Stimulated activated CD8-positive, alpha-beta memory T cell treated with anti-CD3 and anti-CD28 coated beads, Interleukin-7, amount 100 ng/mL, for 1 hour (primary cell): ENCODE measurements at places on chromosomes 13 and 19.

GRCh38 chr19:17338433-17339078 is 1.2 kb downstream of the GTPBP3 start:
- no peak for DNase-seq

- DNase-seq = no peak
These were observed 53.6 kb downstream of the GATAD2A start for GRCh38 chr19:19459073-19459472.

GRCh38 chr19:2732157-2732725 is 7.6 kb downstream of the SLC39A3 start:
- DNase-seq = no peak

GRCh38 chr19:10001899-10002298 is 8.4 kb downstream of the COL5A3 start:
- no peak for DNase-seq

- no peak for DNase-seq
These were observed 75.0 kb upstream of the OXGR1 start for GRCh38 chr13:97069050-97069815.

DNA sequence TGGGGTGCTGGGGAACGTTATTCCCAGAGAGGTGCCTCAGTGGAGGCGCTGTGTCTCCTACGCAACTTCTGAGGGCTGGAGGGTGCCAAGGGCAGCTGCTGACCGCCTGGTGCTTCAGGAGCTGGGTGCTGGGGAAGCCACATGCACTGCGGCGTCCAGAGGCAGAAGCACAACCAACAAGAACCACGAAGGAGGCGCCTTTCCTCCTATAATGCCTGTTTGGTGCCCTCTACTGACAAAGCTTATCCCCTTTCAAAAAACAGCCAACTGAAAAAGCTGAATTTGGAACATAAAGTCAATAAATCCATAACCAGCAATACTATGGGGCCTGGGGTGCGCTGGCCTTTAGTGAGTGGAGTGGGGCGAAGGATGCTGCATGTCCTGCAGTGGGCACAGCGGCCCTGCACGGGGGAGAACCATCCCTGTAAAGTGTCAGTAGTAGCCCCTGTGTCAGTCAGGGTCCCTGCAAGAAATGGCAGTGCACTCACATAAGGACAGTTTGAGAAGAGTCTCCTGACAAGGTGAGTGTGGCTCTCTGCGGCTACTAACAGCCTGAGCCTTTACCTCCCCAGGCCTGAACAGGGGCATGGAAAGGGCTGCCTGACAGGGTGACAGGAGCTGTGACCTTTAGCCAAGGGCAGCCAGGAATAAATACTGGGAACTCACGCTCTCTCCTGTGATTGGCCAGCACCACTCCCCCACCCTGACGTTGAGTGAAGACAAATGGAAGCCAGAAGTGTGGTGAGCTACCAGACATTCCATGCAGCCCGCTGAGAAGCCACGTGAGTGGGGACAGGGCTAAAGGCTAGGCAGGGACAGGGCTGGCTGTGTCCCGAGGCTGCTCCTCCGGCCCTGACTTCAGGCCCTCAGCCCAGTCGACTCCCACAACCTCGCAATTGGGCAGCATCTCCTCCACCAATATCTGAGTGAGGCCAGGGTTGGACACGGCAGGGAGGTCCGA is 4.5 kb upstream of the B3GNT8 start:
- DNase-seq = no peak

- no peak for DNase-seq
These were observed 1510.3 kb downstream of the PCDH9 start for GRCh38 chr13:65719831-65720230.

- no peak for DNase-seq
These were observed 2.5 kb upstream of the RFPL4AL1 start for GRCh38 chr19:55766466-55766865.
